ENCODE measurements at places on chromosomes 2 and 18.

- no peak for DNase-seq
Observed at GRCh38 chr18:79850731-79851130, 53.0 kb downstream of the KCNG2 start.

DNA sequence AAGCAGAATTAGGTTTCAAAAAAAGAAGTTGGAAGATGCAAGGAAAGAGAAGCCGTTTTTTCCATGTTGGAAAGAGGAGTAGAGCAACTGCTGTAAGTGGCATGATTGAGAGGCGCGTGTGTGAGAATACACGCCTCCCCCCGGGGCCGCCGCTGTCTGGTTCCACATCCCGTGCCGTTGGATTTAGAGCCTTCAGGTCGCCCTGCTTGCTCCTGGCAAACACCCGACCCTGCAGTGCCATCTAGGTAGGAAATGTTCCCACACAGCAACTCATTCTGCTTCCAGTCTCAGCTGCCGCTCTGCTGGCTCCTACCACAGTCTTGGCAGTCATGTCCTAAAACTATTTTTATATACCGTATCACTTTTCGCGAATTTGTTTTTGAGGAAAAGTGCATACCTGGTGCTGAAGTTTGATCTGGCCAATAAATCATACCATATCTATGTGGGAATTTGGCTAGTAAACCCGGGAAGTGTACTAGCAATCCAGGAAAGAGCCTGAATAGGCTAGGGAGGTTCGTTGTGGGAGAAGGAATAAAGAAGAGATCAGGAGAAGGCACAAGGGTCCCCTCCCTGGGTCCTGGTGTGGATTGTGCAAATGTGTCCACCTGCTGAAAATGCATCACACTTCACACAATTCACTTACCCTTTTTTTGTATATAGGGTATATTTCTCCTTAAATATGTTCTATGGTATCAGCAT is 372.7 kb downstream of the FBXO15 start:
- DNase-seq, result no peak

GRCh38 chr2:222074674-222075073 is 224.1 kb downstream of the PAX3 start:
- DNase-seq, result peak; percentile 22

DNA sequence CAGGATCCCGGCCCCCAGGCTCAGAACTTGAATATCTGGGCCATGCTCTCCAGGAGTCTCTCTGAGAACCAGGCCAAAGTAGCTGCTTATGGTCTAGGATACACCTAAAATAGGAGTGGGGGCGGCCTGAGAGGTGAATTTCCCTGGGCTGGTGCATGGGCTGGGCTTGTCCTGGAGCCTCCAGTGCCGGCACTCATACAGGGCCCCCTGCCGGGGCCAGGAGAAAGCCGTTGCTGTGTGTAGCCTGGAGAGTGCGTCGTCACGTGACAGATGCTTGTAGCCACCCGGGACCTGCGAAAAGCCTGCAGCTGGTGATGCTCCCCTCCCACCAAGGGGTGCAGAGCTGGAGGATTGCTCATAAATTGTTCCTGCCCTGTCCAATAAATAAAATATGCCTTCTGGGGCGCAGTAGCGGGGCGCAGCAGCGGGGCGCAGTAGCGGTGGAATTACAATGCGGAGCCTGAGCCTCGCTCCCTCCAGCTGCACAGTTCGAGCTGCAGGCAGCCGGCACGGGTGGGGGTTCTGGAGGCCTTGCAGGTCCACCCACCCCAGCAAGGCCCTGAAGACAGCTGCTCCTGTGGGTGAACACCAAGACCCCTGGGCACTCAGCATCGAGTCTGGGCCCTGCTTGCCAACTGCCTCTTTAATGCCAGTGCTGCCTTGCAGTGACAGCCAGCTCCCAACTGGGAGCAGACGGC is 289.9 kb downstream of the NDUFA10 start:
- DNase-seq, result no peak

DNA sequence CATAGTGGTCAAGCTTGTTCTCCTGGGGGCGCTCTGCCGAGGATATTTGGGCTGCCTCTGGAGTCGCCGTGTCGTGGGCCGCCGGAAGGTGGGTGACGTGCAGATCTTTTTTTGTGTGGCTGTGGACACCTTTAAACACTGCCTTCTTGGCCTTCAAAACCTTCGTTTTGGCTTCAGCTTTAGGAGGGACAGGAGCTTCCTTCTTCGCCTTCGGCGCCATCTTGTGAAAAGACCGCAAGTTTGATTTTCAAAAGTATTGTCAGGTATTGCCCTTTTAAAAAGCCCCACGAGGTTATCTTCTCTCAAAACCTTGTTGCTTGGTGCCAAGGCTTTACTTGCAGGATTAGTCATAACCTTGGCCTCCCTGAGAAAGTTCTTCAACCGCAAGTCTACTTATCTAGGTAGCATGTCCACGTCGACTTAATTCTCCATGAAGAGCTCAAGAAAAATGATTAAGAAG is 20.8 kb downstream of the LAMA3 start:
- DNase-seq, result no peak

DNA sequence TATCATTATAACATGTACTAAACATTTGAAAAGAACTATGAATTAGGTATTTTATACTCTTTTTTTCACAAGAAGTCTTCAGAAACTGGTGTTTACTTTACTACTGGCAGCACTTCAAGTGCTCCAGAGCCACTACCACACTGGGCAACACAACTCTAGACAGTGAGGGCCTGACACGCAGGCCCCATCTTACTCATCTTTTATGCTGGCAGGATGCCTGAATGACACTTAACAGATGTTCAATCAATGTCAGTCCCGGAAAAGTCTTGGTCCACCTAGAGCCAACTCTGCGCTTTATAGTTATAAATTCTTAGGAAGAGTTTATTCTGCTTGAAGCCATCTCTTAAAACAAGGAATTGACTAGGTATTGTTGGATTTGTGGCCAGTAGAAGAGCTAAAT is 8.7 kb upstream of the WIPF1 start:
- DNase-seq, result peak; percentile 68

- DNase-seq, result no peak
Observed at GRCh38 chr2:218645126-218645525, 14.3 kb downstream of the ZNF142 start.

GRCh38 chr2:68827666-68828065 is 43.5 kb downstream of the BMP10 start:
- no peak for DNase-seq

DNA sequence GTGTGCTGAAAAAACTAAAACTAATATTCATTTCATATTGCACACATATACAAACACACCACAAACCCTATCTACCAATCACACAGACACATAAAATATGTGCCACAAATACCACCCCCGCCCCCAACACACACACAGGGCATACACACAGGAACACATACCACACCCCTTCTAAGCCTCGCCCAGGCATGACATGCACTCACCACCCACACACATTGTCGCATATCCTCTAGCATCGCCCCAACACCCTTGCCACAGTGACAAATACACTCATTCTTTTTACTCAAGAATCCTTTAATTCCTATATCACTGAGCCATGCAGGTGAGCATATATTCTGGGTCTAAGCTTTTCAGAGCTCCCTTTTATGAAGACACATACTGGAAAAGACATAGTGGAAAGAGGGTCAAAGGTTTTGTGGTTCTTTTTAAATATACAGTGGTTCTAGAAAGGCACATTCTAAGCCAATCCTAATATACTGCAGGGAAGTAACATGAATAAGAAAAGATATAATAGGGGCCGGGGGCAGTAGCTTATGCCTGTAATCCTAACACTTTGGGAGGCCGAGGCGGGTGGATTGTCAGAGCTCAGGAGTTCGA is 24.5 kb upstream of the LCLAT1 start:
- peak; percentile 78 for DNase-seq

DNA sequence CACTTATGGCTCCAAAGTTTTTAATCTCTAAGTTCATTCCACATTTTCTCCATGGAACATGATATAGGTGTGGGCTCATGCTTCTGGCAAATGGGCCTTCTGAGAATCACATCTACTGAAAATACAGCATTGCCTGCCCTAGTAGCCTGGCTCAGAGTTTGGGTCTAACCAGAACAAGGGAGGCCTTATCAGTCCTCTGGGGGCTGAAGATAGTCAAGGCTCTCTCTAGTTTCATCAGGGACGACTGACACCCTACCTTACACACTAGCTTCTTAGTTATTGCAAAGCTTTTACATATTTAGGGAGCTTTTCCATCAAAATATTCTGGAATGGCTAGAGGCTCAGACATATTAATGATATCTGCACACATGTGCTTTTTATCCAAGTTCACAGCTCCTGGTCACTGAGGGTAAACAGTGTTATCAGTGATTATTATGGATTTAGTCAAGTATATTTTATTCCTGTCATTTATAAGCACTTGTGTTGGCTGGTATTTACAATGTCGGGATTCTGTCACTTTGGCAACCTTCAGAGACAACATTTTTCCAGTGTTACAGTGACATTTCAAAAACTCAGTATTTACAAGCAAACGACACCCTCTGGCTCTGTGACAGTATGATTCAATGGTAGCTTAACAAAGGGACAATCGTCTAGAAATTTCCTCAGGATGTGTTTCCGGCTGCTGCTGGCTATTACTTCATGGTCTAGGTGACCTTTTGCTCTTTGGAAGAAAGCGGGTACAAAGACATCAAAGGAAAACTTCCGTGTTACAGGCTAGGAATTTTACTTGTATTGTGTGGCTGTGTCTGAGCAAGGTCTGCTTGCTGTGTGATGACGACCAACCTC is 200.6 kb downstream of the TCF4 start:
- DNase-seq, result no peak

- no peak for DNase-seq
Observed at GRCh38 chr2:37350034-37350433, 5.6 kb downstream of the QPCT start.

GRCh38 chr2:7180638-7181370 is 263.6 kb downstream of the RNF144A start:
- peak; percentile 72 for DNase-seq

DNA sequence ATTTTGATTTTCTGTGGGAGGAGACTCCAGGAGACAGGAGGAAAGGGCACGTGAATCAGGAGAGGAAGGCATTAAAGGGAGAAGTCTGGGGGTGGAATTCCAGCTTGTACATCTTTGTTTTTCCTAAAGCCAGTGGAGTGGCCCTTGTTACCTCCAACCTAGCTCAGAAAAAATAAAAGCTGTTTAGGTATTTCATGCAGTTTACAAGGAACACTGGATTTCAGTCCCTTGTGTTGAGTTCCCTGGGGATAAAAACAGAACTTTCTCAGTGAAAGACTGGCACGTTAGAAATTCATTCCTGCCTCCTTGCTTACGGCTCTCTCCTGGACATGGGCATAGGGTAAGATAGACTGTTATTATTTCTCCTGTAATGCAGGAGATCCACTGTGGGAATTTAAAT is 170.2 kb downstream of the ZEB2 start:
- DNase-seq, result no peak

DNA sequence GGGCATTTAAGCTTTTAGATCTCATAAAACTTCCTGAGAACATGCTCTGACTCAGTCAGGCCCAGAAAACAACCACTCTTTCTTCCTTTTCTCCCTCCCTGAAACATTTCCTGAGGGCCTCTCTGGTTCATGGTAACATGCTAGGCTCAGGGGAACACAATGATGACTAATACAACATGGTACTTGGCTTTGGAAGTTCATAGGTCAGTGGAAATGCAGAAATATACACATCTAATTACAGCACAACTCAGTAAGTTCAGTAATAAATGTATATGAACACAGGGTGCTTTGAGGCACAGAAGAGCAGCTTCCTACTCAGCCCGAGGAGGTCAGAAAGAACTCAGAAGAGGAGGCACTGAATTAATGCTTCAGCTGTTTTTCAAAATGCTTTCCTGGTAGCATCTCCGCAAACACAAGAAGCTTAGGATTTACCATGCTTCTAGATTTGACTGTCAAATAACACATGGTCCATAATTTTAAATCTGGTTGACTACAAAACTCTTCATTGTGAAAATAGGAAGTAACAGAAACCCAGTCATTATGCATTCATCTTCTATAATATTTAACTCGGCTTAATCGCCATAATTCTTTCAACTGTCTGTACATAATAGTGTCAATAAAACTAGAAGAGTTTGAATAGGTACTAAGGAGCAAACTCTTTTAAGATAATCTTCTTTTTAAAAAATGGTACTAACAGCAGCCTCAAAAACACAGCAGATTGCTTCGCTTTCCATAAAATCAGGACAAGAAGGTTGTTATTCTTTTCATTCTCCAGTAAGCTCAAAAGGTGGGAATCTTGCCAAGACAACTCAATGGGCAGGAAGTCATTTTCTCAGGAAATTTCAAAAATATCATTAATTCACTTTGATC is 251.3 kb downstream of the DLGAP1 start:
- DNase-seq, result no peak

DNA sequence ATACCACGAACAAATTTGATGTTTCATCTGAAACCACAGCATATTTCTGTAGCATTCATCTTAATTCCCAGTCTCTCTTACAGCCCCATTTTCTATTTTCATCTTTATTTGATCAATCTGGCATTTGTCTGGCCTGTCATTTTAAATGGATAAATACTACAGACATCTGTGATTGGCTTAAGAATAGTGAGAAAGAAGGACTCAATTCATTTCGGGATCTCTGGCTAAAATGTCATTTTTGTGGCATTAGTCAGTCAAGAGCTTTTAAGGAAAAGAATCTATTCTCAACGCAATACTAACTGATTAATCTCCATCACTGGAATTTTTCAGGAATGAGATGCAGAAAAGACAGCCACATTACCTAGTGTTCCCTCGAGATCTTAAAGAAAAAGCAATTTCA is 585.9 kb downstream of the IRS1 start:
- DNase-seq, result peak; percentile 78

GRCh38 chr2:177553176-177553884 is 160.8 kb downstream of the AGPS start:
- peak; percentile 62 for DNase-seq

GRCh38 chr18:74496508-74497323 is 553 bp downstream of the CNDP2 start:
- DNase-seq, result peak; percentile 74

GRCh38 chr2:224286923-224287322 is 115.0 kb downstream of the FAM124B start:
- no peak for DNase-seq

GRCh38 chr2:72263043-72263775 is 115.5 kb upstream of the CYP26B1 start:
- peak; percentile 31 for DNase-seq

GRCh38 chr2:42141687-42142546 is 27.2 kb upstream of the EML4 start:
- DNase-seq, result peak; percentile 94

GRCh38 chr2:239380831-239381708 is 19.8 kb downstream of the HDAC4 start:
- DNase-seq, result no peak

- peak; percentile 86 for DNase-seq
Observed at GRCh38 chr2:151161821-151162551, 99.7 kb downstream of the RBM43 start.

DNA sequence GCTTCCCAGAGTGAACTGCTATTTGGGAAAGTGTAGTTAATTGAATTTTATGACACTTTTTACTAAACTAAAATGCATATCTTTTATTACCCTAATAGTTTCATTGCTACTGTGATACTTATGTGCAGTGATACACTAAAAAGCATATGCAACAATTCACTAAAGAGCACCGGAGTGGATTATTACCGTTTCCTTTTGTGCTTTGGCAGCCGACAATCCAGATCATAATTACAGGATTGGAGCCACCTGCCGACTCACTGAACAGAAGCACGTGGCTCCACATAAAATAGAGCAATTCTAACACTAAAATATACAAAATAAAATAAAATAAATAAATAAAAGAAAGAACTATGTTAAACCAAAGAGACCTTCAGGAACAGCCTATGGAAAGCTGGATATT is 583.4 kb downstream of the NRXN1 start:
- DNase-seq, result no peak

- peak; percentile 22 for DNase-seq
Observed at GRCh38 chr2:17426743-17427142, 91.5 kb downstream of the RAD51AP2 start.

- no peak for DNase-seq
Observed at GRCh38 chr2:237629188-237629534, 1.8 kb downstream of the LRRFIP1 start.

GRCh38 chr2:26710743-26711456 is 18.4 kb downstream of the KCNK3 start:
- no peak for DNase-seq
